ENCODE measurements at places on chromosomes 13 and 19.

- DNase-seq = no peak
Measured at GRCh38 chr19:29819986-29820385, 8.2 kb downstream of the CCNE1 start.

GRCh38 chr13:51800486-51800885 lies 3.5 kb downstream of the DHRS12 start:
- no peak for DNase-seq

- DNase-seq = no peak
Measured at GRCh38 chr13:109105899-109106298, 476.5 kb downstream of the MYO16 start.

DNA sequence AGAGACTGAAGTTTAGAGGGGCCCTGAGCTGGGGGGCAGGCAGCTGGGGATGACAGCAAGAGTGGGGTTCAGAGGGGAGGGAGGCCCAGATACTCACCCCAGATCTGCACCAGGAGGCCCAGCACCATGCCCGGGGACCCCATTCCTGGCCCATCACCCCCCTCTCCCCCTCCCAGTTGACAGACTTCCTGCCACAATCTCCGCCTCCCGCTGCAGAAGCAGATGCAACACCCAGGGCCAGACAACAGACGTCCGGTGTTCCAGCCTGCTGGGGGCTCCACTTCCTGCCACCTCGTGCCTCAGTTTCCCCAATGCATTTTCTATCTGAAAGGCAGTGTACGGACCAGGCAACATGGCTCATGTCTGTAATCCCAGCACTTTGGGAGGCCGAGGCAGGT lies at the start of gene TMIGD2:
Gene TMIGD2 (minus strand): TSS at position 147 of the 398 bp plus-strand sequence. CDS start 4 bp downstream, at position 143.
- no peak for DNase-seq

- no peak for DNase-seq
Measured at GRCh38 chr19:16593181-16593580, 21.0 kb upstream of the SLC35E1 start.

GRCh38 chr13:20826843-20827560 lies 53.2 kb upstream of the EEF1AKMT1 start:
- DNase-seq = no peak

DNA sequence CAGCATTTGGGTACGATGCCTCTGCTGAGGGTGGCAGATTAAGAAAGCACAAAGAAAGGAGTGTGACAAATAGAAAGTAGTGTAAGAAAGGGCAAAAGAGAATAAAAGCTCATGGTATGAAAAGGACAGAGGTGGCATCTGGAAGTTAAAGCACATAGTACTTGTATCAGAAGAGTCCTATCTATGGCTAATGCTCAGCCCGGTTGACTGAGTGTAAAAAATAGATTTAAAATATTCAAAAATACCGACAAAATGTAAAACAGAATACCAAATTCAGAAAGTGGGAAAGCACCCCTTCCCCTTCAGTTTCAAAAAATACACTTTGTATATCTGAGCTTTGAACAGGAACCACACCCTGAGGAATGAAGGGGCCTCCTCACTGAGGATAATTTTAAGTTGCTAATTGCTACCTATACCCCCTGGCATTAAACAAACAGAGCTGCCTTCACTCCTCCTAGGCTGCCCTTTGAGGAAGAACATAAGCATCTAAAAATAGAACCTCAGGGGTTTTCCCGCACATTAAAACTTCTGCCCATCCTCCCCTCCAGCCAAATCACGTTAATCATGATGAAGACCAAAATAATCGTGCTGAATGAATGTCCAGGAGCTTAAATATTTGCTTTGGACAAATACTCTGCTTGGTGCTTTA lies 43.3 kb downstream of the DLEU7 start:
- DNase-seq = no peak
